Stimulated activated CD4-positive, alpha-beta T cell treated with anti-CD3 and anti-CD28 coated beads, Interleukin-2, amount 100 ng/mL, for 24 hours (primary cell): ENCODE measurements at places on chromosomes 6 and 20.
A peak's percentile ranks its signal among the peaks of the same experiment; 100 is the strongest.

- no peak for DNase-seq
These were observed 160.6 kb downstream of the HIVEP2 start for GRCh38 chr6:142784344-142784743.

DNA sequence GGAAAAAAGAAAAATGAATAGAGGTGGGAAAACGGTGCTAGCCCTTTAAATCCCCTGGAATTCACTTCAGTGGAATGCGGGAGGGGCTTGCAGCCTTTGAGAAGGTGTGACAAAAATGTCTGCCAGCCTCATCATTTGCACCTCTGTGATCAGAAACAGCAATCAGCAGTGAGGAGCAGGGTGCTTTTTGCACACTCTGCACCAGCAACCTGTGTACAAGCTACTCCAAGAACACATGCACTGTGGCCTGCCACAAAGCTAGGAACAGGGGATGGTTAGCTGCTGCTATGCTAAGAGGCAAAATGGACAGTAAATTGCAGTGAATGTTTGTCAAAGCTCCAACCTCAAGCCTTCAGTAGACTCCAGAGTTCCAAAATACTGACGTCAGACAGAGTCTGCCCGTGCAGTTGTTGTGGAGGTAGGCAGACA, 29.7 kb downstream of the GINS1 start:
- no peak for DNase-seq

- no peak for DNase-seq
These were observed 94.8 kb downstream of the SOBP start for GRCh38 chr6:107584726-107585125.

- DNase-seq = no peak
These were observed 16.2 kb downstream of the FOXA2 start for GRCh38 chr20:22567944-22568871.

DNA sequence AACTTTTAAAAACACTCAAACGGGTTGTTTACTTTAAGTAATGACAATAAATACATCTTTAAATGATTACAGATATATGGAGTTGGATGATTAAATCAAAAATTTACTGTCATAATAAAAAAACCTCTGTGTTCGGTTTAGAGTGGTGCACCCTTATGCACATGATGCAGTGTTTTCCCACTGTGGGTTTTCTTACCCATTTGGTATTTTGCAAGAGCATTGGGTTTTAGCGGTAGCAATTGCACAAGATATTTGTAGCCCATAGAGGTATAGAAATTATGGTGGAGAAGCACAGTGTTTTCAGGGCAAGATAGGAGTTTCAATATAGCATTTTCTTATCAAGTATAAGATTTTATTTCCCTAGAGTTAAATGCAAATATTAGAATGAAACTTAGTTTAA, 410.8 kb upstream of the PLCB4 start:
- no peak for DNase-seq

DNA sequence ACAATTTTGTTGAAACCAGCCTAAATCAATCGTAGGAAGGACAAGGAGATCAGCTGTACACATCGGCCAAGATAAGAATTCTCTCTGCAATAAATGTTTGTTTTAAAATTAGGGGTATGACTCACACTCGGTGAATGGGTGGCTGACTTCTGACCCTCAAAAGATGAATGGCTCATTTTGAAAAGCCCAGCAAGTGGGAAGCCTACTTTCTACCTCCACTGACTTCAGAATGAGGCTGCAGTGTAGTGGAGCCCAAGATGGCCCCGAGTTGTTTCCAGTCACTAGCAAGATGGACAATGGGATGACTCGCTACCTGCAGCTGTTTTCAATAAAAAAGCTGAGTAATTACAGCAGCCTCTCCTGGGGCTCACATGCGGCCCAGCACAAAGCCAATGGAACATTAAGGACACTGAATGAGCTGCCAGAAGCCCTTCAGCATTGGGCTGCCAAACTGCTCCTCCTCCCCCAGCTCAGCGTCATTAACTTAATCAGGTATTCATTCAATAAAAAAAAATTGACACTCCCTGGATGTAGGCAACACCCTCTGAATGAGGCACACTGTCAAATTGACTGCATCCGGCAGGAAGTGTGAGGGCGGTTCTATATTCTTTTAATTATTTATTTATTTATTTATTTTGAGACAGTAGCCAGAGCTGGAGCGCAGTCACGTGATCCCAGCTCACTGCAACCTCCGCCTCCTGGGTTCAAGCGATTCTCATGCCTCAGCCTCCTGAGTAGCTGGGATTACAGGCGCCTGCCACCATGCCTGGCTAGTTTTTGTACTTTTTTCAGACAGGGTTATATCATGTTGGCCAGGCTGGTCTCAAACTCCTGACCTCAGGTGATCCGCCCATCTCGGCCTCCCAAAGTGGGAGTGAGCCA, 107.3 kb downstream of the GMPR start:
- no peak for DNase-seq

GRCh38 chr20:48957533-48957932, 36.0 kb downstream of the ARFGEF2 start:
- DNase-seq = no peak

- DNase-seq = no peak
These were observed 282.9 kb downstream of the KIF16B start for GRCh38 chr20:16290358-16290757.

DNA sequence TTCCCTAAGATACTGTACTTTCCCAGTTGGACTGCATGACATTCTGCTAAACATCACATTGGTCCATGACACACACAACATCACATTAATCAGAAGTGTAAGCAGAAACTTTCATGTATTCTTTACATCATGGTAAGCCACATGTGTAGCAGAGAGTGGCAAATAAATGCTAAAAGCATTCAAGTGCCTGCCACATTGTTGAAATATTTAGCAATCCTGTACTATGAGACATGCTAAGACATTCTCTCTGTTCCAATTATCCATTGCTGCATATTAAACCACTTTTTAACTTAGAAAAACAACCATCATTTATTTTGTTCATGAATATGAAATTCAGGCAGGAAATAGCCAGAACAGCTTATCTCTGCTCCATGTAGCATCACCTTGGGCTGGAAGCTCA, 207.7 kb upstream of the GJE1 start:
- DNase-seq = no peak

- no peak for DNase-seq
These were observed 37.8 kb downstream of the TAF8 start for GRCh38 chr6:42088101-42088591.

GRCh38 chr6:31399589-31400466, 3.6 kb upstream of the MICA start:
- DNase-seq = peak; percentile 79

DNA sequence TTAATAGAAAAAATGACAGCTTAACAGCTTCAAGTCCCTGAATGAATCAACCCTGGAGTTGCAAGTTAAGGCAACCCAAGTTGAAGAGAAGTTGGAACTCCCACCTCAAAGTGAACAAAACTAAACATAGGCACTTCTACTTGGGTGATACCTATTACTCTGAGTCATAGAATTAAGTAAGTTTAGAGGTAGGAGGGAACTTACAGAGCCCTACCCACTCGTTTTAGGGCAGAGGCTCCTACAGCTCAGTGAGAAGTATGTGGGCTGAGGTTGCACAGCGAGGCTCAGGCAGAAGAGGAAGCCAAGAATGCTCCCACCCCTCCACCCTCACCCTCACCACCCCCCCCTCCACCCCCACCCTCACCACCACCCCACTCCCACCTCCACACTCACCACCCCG, 42.2 kb downstream of the NFATC2 start:
- peak; percentile 41 for DNase-seq

DNA sequence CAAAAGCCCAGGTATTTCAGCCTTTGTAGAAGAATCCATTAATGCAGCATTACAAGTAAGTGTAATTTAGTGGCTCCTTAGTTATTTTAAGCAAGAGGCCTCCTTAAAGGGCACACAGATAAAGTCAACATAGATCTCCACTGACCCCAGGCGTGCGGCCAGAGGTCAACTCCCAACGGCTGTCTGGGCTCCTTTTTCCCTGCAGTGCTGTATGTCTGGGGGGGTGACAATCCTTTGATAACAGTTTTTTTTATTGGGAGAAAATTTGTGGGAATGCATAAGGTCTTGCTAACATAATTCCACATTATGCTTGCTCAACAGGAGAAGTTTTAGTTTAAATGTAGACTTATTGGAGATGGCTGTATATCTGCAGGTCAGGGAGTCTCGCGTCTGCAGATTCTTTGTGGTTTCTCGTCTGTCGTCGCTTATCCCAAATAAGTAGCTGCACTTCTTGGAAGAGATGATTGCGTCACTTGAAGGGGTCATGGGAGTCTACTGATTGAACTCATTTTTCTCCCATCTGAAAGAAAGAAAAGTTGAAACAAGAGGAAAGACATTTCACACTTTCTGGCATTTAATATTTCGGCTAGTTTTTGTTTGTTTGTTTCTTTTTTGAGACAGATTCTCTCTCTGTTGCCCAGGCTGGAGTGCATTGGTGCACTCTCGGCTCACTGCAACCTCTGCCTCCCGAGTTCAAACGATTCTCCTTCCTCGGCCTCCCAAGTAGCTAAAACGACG, 151.7 kb upstream of the AKAP12 start:
- DNase-seq = no peak

- DNase-seq = no peak
These were observed 162.1 kb downstream of the PTPRK start for GRCh38 chr6:128358244-128358776.

- no peak for DNase-seq
These were observed 247.8 kb downstream of the BMP2 start for GRCh38 chr20:7015257-7015656.

- no peak for DNase-seq
These were observed 146.2 kb downstream of the KHDC1L start for GRCh38 chr6:73078908-73079610.

DNA sequence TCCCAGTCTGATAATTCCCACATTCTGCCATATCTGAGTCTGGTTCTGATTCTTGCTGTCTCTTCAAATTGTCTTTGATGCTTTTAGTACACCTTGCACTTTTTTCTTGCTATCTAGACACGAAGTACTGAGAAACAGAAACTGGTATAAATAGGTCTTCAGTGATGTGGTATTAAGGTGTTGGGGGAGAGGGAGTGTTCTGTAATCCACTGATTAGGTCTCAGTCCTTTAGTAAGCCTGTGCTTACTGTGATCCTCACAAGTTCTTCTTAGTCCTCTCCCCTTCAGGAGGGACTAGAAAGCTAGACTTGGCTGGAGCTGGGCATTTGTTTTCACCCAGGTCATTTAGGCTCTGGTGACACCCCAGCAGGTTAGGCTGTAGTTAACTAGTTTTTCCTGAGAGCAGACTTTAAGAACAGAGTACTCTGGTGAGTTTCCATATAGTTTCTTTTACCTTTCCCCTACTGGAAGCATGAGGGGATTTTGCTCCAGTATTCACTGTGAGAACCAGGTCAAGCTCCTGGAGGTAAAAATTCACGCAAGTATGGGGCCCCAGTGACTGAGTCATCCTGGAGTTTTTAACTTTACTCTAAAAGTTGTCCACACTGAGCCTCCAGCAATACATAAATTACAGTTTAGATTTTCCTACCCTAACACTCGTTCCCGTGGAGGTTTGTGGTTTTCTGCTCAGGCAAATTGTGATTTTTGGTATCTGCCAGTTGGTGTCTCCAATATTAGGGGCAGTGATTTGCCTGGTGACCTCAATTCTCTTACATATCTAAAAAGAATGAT, 154.6 kb downstream of the CDKAL1 start:
- no peak for DNase-seq

- DNase-seq = no peak
These were observed 63.3 kb downstream of the ARHGAP18 start for GRCh38 chr6:129646642-129647041.

GRCh38 chr6:33144373-33144772, 47.9 kb downstream of the COL11A2 start:
- no peak for DNase-seq

- no peak for DNase-seq
These were observed 660.4 kb upstream of the GJE1 start for GRCh38 chr6:141472162-141472928.

- DNase-seq = no peak
These were observed 702.1 kb downstream of the RFPL4B start for GRCh38 chr6:113049190-113049589.

GRCh38 chr20:728256-728944, 39.9 kb downstream of the SLC52A3 start:
- peak; percentile 62 for DNase-seq

- no peak for DNase-seq
These were observed 108.9 kb downstream of the IMPG1 start for GRCh38 chr6:75963569-75963968.
